ENCODE measurements at places on chromosomes 16 and 17.

- DNase-seq = no peak
Observed at GRCh38 chr16:84874553-84874952, 54.8 kb downstream of the CRISPLD2 start.

- no peak for DNase-seq
Observed at GRCh38 chr17:81025741-81026129, 9.2 kb upstream of the BAIAP2 start.

- peak; percentile 17 for DNase-seq
Observed at GRCh38 chr17:39352511-39352910, 48.9 kb downstream of the FBXL20 start.

DNA sequence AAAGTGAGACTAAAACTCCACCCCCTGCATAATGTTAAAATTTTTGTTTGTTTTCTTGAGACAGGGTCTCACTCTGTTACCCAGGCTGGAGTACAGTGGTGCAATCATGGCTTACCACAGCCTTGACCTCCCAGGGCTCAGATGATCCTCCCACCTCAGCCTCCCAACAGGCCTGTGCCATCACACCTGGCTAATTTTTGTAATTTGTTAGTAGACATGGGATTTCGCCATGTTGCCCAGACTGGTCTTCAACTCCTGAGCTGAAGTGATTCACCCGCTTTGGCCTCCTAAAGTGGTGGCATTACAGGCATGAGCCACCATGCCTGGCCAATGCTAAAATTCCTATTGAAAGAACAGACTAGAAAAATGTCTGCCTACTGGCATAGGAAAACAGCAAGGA lies 103.8 kb downstream of the TRIM37 start:
- no peak for DNase-seq

DNA sequence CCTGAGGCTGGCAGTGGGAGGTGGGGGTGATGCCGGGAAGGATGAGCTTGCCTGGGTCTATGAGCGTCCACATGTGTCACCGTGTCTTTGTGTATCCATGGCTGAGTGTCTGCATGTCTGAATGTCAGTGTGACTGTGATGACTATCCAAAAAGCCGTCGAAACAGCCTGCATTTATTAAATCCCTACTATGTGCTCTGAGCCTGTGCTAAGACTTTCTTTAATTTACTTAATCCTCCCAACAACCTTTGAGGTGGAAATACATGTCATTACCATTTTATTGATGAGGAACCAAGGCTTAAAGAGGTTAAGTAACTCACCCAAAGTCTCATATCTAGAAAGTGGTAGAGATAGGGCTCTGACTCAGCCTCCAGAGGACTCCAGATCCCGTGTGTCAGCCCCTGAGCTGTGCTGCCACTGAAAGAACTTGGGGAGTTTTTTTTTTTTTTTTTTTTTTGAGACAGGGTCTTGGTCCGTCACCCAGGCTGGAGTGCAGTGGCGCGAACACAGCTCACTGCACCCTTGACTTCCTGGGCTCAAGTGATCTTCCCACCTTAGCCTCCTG lies 20.0 kb downstream of the ARHGAP23 start:
- DNase-seq = no peak

GRCh38 chr17:71461498-71462169 lies 659.2 kb upstream of the SOX9 start:
- no peak for DNase-seq
